Right lobe of liver (tissue), 6 donors: ENCODE measurements at places on chromosomes 6 and 20.

DNA sequence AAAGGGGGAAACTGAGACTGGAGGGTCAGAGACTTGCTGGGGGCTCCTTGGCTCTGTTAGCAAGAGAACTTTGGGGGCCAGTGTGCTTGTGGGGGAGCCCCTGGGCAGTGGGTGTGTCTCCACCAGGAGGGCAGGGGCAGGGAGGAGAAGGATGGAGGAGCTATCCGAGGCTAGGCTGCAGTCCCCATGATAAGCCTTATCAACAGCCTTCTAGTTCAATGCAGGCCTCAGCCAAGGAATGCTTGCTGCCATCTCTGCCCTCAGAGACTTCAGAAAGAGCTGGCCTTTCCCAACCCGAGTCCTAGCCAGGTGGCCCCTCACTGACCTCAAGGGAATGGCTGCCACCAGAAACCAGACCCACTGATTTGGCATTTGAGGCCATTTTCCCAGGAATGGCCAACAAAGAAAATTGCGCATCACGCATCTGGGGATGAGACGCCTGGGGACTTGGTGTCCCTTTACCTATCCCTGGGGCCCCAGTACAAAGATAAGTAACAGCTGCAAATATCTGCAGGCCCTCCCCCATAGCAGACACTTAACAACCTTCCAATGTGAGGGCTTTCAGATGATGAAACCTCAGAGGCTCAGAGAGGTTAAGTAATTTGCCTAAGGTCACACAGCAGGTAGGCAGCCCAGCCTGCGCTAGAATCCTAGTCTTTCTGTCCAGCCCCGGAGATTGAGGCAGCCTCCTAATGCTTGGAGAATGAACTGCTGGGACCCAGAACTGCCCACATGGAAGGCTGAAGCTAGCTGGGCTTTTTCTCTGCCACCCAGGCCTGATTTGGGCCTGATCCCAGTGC lies 4.9 kb downstream of the TGM2 start:
- H3K36me3 ChIP-seq, result peaks cover 21% of the 10 kb centered on the region
- H3K27ac ChIP-seq, result no peak overlapping the region
- H3K4me1 ChIP-seq, result peaks cover 20% of the 10 kb centered on the region
- DNase-seq, result no peak
- no peaks in the 10 kb centered on the region for H3K27me3 ChIP-seq

GRCh38 chr6:63610944-63611343 lies 24.7 kb upstream of the PHF3 start:
- no peak overlapping the region for H3K4me3 ChIP-seq
- H3K27ac ChIP-seq, result no peak overlapping the region
- no peak for DNase-seq

DNA sequence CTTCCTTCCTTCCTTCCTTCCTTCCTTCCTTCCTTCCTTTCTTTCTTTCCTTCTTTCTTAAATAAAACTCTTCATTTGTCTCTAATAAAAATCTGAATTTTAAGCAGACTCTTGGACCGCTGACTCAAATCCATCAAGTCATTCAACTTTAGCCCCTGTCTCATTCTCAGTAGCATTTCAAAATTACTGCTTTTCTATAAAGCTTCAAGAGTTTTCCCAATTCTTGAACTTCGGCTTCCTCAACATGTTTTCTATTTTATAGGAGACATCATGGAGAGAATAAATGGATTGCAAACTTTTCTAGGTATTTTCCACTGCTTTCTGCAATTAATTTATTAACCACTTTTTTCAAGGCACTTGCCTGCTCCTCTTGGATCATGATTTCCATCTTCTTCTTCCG lies 497.1 kb upstream of the GJE1 start:
- H3K27ac ChIP-seq, result no peak overlapping the region
- DNase-seq, result no peak
- H3K4me3 ChIP-seq, result no peak overlapping the region
- no peaks in the 10 kb centered on the region for H3K36me3 ChIP-seq

- no peaks in the 10 kb centered on the region for H3K4me1 ChIP-seq
- H3K36me3 ChIP-seq, result no peaks in the 10 kb centered on the region
- H3K27ac ChIP-seq, result no peak overlapping the region
These were observed 130.8 kb downstream of the TPBG start for GRCh38 chr6:82494367-82494766.

DNA sequence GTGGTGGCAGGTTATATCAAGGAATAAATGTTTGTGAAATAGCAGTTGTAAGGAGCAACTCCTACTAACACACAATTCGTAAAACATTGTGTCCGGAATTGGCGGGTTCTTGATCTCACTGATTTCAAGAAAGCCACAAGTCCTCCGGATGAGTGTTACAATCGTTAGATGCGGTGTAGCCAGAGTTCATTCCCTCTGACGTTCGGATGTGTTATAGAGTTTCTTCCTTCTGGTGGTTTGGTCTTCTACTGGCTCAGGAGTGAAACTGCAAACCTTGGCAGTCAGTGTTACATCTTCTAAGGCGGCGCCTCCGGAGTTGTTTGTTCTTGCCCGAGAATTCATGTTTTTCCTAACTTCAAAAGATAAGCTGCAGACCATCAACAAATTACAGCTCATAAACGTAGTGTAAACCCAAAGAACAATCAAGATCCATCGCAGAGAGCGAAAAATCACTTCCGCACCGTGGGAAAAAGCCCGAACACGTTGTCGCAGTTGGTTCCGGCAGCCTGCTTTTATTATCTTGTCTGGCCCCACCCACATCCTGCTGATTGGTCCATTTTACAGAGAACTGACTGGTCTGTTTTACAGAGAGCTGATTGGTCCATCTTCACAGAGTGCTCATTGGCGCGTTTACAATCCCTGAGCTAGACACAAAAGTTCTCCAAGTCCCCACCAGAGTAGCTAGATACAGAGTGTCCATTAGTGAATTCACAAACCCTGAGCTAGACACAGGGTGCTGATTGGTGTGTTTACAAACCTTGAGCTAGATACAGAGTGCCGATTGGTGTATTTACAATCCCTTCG lies 58.2 kb downstream of the TRIM27 start:
- no peak for DNase-seq
- no peaks in the 10 kb centered on the region for H3K27me3 ChIP-seq
- H3K36me3 ChIP-seq, result no peaks in the 10 kb centered on the region
- H3K27ac ChIP-seq, result no peak overlapping the region
- H3K4me3 ChIP-seq, result no peak overlapping the region
